Naive thymus-derived CD4-positive, alpha-beta T cell (primary cell): ENCODE measurements at places on chromosomes 2 and 18. TPM values are rescaled to one million over a fixed set of nuclear protein-coding genes. Genes with fewer than 3 reads are reported as not detected.

Gene ABCG5
- not detected for polyA plus RNA-seq

Gene SERPINB13
- not detected for polyA plus RNA-seq

Gene ACMSD
- not detected for polyA plus RNA-seq

Gene ZNF396
- 1.6 TPM for polyA plus RNA-seq

Gene DSC3
- polyA plus RNA-seq = not detected

Gene ANO7
- not detected for polyA plus RNA-seq

Gene TNFRSF11A
- not detected for polyA plus RNA-seq
